ENCODE measurements at places on chromosomes 3 and 15.

GRCh38 chr3:158810823-158811724, 9.2 kb downstream of the MFSD1 start:
- no peak for DNase-seq

DNA sequence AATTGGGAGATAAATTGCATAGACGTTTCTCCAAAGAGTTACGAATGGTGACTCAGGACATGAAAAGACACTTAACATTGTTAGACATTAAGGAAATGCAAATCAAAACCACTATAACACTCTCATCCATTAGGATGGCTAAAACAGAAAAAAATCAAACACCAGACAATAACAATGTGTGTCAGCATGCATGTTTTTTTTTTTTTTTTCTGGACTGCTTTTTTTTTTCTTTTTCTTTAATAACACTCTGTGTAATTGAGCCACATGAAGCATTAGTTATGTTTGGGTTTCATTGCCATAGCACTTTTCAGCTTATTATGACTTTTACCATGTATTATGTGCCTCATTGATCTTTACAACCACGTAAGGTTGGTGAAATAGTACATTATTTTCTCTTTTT, 95.0 kb downstream of the NFKBIZ start:
- DNase-seq: no peak

DNA sequence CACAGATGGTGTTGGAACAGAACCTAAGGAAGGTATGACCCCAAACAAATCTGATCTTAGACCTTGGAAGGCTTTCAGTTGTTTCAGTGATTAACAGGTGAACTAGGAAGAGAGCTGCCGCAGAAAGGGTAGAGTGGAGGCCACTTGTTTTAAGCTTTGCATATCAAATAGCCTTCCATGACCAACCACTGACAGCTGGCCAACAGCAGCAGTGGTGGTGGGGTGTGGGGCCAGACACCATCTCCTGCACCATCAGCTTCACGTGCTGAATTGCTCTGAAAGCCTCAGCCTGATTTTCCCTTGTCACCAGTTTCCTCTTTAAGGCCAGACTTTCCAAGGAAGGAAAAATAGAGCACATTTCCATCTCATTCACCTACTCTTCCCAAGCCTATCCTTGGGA, 16.6 kb upstream of the OSBPL11 start:
- no peak for DNase-seq

- no peak for DNase-seq
These were observed 53.1 kb upstream of the IP6K2 start for GRCh38 chr3:48770192-48770502.

DNA sequence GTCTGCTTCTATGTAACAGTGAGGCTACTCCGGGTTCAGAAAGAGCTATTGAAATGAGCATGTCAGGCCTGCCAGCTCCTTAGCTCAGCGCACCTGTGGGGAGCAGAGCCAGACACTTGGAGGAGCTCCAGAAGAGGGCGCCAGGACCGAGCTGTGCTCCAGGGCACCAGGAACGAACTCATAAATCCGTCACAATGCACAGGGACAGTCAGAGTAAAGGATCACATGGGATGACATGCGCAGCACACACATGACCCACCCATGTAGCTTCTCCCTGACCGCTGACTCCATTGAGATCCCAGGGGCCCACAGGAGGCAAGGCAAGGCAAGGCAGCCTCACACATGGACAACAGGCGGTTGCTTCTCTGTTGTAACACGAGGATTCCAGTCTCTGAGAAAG, 26.0 kb upstream of the GNB5 start:
- no peak for DNase-seq

DNA sequence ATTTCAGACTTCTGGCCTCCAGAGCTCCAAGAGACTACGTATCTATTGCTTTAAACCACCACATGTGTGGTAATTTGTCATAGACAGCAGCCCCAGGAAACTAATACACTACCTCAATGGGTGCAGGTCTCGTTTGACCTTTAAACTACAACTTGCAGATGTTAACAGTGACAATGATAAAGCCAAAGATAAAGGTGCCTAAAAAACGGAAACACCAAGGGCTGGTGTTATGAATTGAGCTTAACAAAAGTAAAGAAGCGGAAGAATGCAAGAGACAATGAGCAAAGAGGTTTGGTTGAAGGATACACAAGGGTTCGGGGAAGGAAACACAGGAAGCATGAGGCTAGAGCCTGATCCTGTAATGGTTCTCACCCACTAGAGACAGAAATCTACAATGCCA, 50.8 kb downstream of the RFTN1 start:
- no peak for DNase-seq

DNA sequence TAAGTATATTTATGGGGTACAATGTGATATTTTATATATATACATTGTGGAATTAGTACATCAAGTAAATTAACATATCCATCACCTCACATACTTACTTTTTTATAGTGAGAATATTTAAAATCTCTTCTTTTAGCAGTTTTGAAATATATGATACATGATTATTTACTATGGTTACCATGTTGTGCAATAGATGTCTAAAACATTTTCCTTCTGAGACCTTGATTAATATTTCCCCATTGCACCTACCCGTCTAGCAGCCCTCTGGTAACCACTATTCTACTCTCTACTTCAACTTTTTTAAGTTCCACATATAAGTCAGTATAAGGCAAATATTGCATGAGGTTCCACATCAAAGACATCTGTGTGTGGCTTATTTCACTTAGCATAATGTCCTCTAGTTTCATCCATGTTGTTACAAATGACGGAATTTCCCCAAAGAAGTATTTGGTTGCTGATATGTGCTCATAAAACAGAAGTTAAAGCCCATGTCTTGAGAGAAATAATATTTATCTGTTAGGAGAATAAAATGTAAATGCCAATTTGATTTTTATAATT, 29.6 kb upstream of the NFKBIZ start:
- DNase-seq: no peak

- no peak for DNase-seq
These were observed 60.1 kb downstream of the SLC12A1 start for GRCh38 chr15:48266024-48266689.

DNA sequence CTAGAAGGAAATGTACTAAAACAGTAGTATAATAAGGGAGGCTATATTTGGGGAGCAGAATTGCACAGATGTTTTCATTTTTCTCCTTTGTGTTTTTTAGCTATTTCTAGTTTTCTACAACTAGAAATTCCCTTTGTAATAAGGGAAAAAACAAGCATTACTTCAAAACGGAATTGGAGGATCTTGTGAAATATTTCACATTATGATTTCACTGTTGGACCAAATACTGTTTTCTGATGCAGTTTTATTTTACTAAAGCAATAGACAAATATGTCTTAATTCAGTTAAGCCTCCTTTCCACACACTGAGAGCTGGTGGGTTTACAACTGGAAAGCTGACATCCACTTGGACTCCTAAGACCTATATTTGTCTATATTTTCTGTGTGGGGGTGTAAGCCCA, 7.3 kb downstream of the CCR1 start:
- DNase-seq: no peak

- no peak for DNase-seq
These were observed 6.2 kb downstream of the MYO1E start for GRCh38 chr15:59366333-59367021.

DNA sequence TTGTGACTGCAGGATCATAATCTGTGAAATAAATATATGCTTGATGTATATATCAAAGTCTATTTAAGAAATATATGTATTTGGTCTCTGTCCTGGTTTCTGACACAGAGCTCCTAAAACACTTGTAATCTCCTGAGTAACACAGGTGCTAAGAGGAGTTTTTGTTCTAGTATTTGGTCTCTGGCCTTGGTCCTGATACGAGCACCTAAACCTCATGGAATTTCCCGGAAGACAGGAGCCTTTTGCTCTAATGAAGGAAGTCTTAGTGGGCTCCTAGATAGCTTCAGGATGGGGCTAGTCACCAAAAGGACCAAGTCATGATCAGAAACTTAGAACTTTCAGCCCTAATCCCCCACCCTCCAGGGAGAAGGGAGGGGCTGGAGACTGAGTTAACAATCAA, 19.2 kb upstream of the MUSTN1 start:
- no peak for DNase-seq

GRCh38 chr3:72116226-72116625, 331.3 kb upstream of the PROK2 start:
- DNase-seq: no peak

GRCh38 chr3:189188466-189188865, 16.7 kb downstream of the TPRG1 start:
- DNase-seq: no peak

GRCh38 chr3:192449036-192449435, 278.3 kb downstream of the FGF12 start:
- DNase-seq: no peak

DNA sequence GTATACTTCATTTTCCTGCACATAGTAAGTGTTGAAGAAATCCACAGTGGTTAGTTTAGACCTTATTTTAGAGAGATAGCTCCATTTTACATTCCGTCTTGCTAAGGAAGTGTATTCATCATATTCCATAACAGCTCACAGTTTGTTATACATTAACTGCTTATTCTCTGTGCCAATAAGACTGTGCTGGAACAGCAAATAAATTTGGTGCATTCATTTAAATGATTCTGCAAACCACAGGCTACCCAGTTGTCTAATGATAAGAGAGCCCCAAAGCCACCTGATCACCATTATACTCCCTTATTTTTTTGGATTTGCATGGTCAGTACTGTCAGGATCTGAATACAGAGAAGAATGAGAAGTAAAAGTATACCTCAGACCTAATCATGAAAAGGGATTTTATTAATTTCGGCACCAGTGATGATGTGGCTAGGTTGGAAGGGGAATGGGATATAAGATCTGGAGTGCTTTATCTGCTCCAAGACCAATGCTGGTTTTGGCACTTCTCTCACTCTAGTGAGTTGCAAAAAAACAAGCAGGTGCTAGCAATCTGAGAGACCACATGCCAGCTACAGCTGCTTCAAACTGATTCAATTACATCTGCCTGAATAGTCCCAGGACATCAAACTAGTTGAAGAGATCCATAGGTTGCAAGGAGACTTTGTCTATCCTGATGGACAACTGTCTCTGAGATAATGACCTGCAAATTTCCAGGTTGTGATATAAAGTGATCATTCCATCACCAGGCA, 254.8 kb downstream of the ZBTB20 start:
- DNase-seq: no peak
